ENCODE measurements at places on chromosomes 5 and 9.

- DNase-seq, result no peak
These were observed 23.6 kb downstream of the SREK1IP1 start for GRCh38 chr5:64744914-64745313.

DNA sequence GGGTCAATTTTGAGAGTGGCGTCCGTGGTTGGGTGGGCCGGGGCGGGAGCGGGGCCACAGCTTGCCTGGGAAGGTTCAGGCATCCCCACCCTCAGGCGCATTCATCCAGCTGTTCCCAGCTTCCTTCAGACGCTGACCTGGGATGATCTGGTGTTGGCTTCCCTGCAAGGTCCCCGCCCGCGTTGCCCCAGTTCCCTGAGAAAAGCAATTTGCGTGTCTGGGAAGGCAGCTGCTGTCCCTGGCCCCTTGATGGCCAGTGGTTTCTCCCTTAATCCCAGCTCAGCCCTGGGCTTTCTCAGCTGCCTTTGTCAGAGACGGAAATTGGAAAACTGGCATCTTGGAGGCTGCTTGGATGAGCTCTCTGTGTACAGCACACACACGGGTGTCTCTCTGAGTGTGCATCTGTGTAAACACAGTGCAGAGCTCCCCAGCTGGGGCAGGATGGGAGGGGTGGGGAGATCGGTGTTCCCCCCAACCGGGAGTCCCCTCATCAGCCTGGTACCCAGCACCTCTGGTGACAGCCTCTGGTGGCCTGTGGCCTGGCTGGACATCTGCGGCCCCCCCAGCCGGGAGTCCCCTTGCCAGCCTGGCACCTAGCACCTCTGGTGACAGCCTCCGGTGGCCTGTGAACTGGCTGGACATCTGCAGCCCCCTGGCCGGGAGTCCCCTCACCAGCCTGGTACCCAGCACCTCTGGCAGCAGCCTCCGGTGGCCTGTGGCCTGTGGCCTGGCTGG is 94.0 kb downstream of the COL5A1 start:
- no peak for DNase-seq

DNA sequence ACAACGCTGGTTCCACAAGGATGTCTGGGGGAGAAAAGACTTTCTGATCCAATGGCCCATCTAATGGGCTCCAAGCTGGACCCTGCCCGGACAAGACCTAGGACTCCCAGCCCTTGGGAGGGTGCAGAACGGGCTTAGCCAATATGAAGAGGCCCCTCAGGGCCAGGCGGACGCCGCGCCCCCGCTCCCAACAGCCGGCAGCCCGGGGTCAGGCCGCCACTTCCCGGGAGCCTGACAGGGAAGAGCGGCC is 493 bp downstream of the P4HA2 start:
- DNase-seq, result no peak

DNA sequence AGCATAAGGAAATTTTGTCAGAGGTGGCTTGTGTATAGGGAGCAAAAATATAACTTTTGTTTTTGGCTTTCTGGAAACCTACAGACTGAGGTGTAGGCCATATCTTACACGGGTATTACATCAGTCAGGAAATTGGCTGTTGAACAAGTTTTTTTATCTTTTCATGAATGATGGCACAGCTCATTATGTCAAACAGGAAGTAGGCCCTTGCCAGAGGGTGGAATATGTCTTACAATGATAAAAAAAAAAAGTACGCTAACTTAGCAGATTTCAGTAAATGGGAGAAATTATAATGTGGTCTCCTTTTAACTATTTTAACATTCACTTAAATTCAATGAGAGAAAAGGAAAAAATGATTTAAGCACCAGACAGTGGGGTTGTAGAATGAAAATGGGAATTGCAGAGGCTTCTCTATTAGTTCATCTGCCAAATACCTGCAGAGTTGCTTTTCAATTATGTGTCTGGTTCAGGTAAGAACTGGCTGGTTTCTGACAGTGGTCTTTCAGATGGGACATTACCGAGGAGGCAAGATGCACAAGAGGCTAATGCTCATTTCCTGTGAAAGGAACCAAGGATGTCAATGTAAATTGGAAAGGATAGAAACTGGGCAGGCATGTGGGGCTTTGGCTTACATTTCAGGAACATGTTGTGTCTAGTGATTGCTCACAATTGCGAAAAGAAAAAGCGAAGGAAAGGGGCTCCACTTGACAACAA is 169.9 kb downstream of the NNT start:
- peak; percentile 6 for DNase-seq

GRCh38 chr9:90659650-90660364 is 17.2 kb upstream of the DIRAS2 start:
- no peak for DNase-seq

GRCh38 chr5:68749631-68750030 is 344.2 kb upstream of the SLC30A5 start:
- no peak for DNase-seq

GRCh38 chr5:666816-667498 is 26.2 kb downstream of the TPPP start:
- no peak for DNase-seq

DNA sequence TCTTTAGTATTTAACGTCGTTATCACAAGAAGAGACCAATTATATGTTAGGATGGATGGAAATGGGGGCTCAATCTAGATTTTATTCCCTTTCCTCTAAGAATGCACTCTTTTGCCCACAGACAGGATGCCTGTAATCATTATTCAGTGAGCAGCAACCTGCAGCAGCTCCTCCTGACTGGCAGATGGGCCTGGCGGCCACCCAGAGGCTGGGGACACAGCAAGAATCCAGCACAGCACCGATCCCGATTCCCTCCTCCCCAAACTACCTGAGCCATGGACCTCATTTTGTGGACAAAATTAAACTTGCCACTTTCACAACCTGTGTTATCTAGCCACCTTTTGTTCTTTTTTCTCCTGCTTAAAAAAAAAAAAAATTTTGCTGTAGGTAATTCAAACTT is 101.0 kb downstream of the USP20 start:
- no peak for DNase-seq

DNA sequence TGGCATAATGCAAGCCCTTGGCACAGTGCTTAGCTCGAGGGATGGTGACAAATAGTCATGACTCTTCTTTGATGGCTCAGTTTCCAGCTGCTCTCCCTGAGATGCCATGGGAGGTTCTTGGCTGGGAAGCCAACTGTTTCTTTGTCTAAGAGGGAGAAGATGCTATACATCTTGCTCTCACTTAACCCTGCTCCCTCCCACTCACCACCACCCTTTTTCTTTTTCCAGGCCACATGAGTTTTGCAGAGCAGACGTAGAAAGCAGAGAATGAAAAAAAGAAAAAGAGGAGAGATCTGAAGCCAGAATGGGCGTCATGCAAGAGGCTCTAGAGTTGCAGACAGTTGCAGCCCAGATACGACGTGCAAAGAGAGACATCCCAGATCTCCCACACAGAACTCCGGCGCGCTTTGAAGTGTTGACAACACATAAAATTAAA is 160.5 kb downstream of the FGF18 start:
- no peak for DNase-seq

DNA sequence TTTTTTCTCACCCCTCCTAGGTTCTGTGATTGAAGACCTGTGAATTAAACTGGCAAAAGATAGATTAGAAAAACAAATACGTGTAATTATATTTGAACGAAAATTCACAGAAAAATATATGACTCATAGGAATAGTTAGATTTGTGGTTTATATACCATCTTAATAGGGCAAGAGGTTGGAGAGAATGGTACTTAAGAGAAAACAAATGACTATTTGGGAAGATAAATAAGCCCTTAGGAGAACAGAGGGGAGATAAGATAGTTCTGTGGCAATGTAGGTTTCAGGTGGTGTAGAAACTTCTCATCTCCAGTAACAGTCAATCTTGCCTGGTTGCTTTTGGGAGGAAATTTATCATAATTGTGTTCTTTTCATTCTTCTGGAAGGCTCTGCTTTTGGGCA is 122.0 kb downstream of the PRDM9 start:
- DNase-seq, result no peak

All from astrocyte of the cerebellum (primary cell).